ENCODE measurements at places on chromosomes 6 and 20.

DNA sequence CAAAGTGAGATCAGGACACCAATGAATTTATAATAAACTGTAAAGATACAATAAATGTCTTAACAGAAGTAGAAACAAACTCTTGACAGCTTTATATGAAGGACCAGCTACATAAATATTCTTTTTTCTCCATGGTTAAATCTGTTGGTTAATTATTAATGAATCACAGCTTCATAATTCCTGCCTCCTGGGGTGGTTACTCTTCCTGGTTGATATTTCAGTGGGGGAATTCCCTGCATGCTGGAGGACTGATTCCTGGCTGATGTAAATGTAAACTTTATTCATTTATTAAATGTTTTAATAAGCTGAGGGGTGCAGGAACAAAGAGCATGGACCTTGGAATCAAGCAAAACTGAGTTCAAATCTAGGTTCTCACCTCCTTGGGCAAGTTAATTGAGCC is 16.2 kb upstream of the RCAN2 start:
- DNase-seq = no peak

- DNase-seq = no peak
Observed at GRCh38 chr6:110322874-110323242, 35.3 kb downstream of the METTL24 start.

DNA sequence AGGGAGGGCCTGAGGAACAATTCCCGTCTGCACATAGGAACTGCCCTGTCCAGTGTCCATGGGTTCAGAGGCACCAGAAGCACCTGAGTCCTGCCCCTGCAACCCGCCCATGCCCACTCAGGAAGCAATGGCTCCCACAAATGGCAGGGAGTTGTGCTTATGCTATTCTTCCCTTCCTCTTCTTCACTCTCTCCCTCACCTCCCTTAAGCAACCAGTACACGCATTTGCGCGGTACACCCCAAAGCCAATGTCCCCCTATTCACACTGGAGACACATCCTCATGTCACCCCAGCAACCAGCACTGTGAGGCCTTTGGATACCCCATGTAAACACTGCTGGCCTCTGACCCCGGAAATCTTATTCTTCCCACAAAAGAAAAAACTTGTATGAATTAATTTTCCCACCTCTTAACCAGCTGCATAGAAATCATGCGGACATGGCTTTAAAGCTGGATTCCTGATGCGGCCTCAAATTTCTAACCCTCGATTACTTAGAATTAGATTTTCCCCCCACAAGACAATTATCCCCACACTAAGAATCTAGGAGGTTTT is 30.9 kb downstream of the FYN start:
- no peak for DNase-seq

DNA sequence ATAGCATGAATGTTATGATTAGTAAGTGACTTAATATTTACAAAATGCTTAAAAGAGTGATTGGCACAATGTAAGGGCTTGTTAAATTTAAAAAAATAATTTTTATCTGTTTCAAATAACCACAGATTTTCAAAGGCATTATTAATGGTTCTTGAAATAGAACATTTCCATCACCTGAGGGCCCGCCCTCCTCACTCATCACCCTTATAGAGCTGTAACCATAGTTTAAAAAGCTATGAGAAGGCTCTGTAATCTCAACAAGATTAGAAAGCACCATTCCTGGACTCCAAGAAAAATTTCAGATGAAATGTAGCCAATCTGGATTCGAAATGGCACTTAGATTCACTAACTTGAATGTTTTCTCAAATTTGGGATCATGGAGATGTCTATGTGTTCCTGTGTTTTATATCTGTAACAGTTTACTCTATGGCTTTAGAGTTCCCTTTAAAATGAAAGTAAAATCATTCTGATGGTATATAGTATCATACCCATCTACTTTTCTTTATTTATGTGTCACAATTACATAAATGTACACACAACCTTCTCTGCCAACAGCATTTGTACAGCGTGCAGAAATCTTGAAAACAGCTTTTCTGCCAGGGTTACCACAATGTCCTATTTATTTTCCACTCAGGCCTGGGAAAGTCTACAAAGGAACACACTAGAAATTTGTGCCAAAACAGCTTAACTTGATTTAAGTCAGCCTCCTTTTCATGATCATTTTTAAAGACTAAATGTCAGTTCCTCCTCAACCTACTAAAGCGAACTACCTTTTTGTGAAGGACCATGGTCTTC is 207.7 kb downstream of the TBX18 start:
- DNase-seq = no peak

DNA sequence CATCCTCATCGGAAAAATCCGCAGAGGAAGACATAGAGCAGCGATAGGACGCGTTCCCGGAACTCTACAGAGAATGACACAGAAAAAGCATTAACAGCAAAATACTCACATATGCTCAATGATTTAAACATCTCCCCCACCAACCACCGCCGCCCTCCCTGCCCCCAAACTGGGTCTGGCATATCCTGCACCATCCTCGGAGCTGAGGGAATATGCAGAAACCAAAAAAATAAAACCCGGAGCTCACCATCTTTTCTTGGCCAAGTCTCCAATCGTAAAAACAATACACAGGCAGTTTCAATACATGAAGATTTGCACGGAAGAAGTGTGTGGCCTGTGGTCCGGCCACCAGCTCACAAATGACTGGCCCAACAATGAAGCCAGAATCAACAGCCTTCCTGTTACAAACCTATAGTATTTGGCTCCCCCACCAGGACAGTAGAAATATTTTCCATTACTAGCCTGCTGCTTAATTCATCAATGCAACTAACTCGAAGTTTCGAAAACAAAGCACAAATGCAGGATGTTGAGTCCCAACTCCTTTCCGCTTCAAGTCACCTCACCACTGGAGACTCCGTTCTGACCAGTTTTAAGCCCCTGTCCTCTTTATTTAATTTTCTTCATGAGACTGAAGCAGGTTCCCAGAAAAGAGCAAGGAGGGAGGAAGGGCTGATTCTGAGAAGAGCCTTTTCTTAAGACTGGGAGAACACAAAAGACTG is 103.2 kb upstream of the BEND6 start:
- no peak for DNase-seq

DNA sequence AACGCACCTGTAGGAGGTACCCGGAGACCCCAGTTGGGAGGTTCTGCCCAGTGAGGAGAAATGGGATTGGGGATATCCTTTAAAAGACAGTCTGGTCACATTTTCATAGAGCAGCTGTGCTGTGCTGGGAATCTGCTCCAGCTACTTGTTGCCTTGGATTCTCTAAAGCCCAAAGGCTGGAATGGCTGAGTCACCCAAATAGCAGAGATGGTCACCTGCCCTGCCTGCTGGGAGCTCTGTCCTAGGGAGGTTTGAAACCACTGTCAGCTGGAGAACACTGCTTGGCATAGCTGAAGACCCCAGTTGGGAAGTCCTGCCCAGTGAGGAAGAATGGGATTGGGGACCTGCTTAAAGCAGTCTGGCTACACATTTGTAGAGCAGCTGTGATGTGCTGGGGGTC is 34.8 kb upstream of the TFB1M start:
- DNase-seq = no peak

- no peak for DNase-seq
Observed at GRCh38 chr6:112439010-112439409, 91.9 kb downstream of the RFPL4B start.

DNA sequence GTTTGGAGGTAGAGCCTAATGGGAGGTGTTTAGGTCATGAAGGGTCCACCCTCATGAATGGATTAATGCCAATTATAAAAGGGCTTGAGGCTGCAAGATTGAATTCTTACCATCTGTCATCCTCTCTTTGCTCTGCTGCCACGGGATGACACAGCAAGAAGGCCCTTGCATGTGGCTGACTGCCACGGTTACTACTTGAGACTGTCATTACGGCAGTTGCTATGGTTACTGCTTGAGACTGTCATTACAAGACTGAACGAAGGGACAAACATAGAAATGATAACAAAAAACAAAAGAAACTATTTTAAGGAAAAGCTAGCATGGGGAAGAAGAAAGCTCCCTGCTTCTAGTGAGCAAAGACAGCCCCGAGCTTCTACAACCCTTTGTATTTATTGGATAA is 715.0 kb downstream of the TFAP2A start:
- DNase-seq = no peak

DNA sequence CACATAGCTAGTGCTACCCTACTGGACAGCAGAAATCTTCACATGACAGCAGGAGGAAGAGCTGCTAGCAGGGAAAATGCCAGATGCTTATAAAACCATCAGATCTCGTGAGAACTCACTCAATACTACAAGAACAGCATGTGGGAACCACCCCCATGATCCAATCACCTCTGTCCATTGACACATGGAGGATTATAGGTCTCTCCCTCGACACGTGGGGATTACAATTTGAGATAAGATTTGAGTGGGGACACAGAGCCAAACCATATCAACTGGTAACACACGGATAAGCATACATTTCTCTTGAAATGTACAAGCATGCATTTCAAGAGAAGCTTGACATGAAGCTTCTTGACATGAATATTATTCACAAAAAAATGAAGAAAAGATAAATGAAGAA is 64.1 kb downstream of the MMS22L start:
- DNase-seq = no peak

DNA sequence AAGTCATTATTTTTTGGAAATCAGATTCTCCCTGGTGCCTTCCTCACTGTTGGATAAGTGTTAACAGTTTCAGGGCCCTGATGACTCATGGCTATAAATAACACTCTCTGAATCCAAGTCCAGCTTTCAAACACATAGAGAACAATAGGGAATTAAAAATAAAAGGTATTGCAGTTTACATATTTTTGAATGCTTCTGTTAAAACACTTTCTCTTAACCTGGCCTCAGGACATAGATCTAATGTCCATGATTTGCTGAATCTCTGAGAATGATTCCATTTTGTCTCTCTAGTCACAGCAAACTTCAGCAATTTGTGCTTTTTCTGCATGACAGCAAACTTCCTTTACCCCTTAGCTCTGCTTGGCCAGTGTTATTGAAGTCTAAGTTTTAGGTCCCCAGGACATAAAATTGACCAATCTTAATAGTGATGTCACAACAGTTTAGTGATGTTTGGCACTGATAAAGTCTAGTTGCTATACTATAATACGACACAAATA is 1192.4 kb upstream of the CITED2 start:
- no peak for DNase-seq

DNA sequence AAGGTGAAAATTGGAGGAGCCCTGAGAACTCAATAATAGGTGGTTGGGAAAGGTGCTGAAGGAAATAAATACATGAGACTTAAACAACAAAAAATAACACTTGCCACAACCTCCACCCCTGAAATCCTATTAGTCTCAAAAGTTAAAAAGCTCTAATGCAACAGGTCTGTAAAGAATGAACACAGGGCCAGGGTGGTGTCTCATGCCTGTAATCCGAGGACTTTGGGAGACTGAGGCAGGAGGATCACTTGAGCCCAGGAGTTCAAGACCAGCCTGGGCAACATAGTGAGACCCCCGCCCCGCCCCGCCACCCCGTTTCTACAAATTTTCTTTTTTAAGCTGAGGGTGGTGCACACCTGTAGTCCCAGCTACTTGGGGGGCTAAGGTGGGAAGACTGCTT is 1.1 kb upstream of the ZKSCAN8 start:
- no peak for DNase-seq

DNA sequence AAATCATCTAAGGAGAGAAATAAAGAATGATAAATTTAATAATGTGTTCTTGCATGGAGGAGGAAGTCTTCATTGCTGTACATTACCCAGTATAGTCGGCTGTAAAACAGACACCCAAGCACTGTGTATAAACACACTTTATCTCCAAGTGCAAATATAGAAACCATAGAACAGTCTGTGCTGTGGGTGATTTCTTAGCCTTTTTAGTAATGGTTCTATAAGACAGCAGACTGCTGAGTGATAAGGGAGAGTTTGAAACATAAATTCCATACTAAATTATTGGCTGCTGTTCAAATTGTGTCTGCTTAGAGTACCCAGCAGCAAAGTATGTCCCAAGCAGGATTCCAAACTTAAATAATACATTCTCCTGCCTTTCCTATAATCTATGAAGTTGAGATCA is 4.6 kb downstream of the FILIP1 start:
- DNase-seq = no peak

DNA sequence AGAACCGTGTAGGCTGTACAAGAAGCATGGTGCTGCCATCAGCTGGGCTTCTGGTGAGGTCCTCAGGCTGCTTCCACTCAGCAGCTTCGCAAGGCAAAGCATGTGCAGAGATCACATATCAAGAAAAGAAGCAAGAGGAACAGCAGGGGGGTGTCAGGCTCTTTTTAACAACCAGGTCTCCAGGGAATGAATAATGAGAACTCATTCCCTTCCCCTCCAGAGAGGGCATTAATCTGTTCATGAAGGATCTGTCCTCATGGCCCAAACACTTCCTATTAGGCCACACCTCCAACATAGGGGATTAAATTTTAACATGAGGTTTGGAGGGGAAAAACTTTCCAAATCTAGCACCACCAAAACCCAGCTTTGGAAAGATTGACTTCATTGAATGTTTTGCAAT is 20.0 kb downstream of the GINM1 start:
- no peak for DNase-seq

DNA sequence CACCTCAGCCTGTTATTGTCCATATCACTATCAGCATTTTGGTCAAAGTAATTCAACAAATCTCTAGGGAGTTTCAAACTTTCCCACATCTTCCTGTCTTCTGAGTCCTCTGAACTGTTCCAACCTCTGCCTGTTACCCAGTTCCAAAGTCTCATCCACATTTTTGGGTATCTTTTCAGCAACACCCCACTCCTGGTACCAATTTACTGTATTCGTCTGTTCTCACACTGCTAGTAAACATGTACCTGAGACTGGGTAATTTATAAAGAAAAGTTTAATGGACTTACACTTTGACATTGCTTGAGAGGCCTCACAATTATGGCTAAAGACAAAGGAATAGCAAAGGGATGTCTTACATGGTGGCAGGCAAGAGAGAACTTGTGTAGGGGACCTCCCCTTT is 224.2 kb downstream of the ADGRB3 start:
- DNase-seq = no peak

GRCh38 chr20:20608041-20608440 is 104.4 kb downstream of the RALGAPA2 start:
- no peak for DNase-seq

- DNase-seq = no peak
Observed at GRCh38 chr20:4151991-4152695, 136.8 kb upstream of the RNF24 start.

GRCh38 chr6:21537637-21538036 is 55.9 kb upstream of the SOX4 start:
- DNase-seq = no peak

DNA sequence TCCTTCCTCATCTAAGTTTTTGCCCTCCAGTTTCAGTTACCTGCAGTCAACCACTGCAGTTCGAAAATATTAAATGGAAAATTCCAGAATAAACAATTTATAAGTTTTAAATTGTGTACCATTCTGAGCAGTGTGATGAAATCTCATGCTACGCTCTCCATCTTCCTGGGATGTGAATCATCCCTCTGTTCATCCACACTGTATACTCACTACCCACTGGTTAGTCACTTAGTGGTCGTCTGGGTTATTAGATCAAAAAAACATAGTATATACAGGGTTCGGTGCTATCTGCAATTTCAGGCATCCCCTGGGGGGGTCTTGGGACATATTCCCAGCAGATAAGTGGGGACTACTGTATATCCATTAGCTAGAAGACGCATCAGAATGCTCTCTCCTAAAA is 151.9 kb upstream of the SLC22A16 start:
- DNase-seq = no peak

GRCh38 chr6:75170691-75171560 is 34.9 kb downstream of the COL12A1 start:
- DNase-seq = no peak
